ENCODE measurements at places on chromosomes 3 and 15.
A peak's percentile ranks its signal among the peaks of the same experiment; 100 is the strongest.

- DNase-seq = no peak
Observed at GRCh38 chr3:169146179-169146665, 517.3 kb downstream of the MECOM start.

DNA sequence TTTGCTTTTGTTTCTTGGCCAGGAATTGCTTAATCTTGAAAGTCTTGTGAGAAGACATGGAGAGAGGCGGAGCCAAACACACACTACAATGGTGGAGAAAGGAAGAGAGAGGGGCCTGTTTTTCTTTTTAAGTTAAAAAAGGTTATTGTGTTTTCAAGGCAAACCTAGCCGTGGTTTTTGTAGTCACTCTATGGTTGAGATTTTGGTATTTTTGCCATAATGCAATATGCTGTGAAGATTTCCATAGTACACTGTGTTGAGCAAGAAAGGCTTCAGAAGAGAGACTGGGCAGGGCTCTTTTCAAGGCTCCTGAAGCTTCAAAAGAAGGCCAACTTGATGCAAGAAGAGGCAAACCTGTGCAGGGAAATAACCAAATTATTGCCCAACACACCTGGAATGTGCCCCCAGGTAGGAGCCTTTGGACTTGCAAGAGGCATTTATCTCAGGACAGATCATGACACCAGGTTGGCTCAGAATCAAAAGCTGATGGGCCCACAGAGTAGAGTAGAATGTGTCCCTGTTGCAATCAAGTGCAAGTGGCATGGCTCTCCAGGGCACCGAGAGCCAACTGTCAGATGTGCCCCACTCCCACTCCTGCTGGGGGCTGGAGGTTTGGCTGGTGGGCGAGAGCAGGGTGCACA, 22.1 kb downstream of the AMOTL2 start:
- no peak for DNase-seq

GRCh38 chr3:139310474-139310933, 33.3 kb upstream of the MRPS22 start:
- DNase-seq = no peak

- no peak for DNase-seq
Observed at GRCh38 chr15:41790756-41791546, 16.7 kb downstream of the MAPKBP1 start.

DNA sequence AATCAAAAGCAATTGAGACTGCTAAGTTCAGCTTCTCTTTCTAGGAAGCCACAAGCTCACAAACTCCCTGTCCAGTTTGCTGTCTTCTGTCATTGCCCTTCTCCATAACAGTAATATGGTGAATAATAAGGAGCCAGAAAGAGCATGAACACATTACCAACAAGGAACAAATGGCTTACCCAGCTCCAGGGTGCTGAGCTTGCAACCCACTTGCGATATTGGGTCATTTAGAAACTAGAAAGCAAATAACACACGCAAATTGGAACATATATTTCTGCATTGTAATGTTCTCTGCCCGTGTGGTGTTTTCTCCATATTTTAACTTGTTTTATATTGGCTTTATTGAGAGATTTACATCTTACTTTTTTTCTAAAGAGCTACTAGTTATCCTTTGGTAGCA, 325.3 kb downstream of the GBE1 start:
- DNase-seq = no peak

DNA sequence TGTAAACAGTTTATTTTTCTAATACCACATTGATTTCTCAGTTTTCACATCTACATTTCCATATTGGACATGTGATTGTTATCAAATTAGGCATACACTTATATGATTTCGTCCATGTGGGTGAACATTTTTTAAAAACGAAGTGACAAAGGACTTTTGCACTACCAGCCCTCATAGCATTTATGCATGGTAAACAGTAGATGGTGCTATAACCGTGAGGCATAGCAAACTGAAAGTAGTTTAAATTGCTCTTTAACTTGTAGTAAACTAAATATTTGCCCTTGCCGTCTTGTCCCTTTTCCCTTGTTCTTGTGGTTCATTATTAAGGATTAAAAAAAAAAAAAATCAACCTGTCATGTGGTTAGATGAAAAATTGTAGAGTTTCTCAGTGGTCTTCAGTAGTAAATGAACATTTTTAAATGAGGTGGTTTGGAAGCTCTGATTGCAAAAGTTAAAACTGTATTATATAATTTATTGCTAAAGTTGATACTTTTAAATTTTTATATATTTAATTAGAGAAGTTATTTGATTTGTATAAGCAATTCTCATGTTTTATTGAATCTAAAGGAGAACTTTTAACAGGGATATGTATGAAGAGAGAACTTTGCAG, 24.0 kb downstream of the STX19 start:
- DNase-seq = peak; percentile 5

- DNase-seq = no peak
Observed at GRCh38 chr3:120772081-120772480, 29.5 kb downstream of the GTF2E1 start.

DNA sequence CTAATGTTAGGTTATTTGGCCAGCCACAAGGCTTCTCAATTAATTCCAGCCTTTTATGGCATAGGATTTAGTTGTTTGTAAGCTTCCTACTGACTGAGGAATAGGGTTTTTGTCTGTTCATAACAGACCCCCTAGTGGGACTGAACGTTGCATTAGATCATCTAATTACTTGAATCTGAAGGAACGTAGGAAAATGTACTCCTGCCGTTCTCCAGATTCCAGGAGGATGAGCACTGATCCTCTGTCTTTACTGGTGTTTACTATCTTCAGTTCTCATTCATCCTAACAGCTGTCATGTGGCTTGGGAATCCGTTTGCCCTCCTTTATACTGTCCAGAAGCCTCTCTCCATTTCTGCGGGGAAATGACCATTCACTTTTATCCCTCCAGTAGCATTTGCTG, 52.7 kb downstream of the RAD54L2 start:
- DNase-seq = no peak

DNA sequence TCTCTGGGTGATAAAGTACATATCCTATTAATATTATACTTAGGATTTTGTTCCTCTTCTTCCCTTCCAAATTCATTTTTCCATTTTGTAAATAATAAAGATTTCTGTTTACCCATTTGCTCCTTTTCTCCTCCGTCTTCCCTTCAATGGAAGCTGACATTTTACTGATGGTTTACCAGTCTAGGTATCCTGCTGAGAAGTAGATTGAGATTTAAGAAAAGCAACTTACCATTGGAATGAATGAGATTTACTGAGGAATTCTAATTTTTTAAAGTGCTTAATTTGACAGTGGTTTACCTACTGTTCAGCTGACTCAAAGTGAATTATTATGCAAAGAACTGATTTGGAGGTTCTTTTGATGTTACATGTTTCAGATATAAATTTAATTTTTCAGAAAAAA, 2.4 kb downstream of the C15orf61 start:
- no peak for DNase-seq

DNA sequence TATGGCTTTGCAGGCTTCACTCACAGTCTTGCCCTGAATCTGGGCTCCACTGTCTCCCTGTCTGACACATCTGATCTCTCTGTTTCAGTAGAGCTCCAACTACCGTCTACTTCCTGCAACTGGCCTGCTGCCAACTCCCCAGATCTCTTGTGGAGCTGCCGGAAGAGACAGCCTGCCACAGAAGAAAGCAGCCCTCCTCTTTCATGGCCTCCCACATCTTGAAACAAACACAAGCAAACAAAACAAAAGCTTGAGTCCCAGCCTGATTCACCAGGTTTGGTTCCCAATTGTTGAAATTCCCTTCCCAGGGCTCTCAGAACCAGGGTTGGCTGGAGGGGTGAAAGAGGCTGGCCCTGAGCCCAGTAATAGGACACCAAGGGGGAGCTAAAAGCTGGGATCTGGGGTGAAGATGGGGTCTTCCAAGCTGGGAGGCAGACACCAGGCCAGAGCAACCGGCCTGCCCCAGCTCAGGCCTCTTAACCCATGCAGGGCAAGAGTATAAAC, 55.3 kb upstream of the CA12 start:
- peak; percentile 27 for DNase-seq

DNA sequence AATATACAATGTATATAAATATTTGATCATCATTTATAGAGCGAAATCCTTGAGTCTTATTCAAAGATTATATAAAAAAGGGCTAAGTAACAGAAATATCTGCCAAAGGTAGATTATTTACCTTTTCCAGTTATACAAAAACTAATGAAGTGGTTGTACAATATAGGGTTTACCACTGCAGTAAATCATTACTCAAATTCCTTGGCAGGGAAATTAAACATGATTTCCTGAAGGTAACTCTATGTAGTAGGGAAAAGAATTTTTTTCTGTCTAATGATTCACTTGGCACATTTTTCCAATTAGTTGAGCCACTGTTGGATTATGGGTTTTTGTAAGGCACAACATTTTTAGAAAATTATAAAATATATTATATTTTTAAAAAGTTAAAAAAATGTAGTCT, 129.6 kb downstream of the NR2F2 start:
- DNase-seq = no peak

GRCh38 chr3:72675243-72675642, 173.0 kb downstream of the SHQ1 start:
- no peak for DNase-seq

DNA sequence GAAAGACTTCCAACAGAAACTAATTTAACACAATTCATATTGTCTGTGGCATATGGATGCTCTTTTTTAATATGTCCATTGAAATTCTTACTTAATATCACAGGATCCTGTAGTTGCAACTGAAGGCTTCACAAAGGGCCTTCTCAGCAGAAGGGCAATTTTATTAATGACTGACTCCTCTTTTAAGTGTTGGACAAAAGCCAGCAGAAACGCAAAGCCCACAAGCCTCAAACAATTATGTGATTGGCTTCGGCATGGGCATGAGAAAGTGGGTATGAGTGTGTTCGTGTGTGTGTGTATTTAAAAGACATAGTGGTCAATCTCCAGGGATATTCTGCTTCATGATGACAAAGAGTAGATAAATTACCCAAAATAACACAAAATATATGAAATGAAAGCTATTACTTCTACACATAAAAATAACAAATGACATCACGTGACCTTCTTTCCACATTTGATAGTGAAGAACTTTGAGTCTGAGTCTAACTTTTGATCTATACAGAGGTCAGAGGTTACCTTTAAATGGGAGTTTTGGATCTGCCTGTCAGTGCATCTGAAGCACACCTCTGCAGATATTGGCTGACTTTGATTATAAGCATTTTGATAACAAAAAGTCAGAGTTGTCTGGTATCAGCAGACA, 496.9 kb downstream of the CADM2 start:
- no peak for DNase-seq

DNA sequence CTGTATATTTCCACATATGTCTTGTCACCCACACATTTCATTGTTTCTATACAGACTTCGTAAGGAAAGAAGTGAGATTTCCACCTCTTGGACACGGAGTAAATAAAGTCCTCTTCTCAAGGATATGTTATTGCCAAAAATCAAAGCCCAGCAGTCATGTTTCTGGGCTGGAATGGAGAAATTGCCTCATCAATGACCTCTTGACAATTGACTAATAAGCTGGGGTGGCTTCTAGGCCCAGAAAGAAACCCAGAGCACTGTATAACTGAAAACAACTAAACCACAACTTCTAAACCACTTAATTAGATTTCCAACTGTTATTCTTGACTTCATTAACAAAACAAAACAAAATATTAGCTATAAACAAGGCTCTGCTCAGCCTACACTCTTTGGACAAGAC, 56.4 kb upstream of the SLC24A5 start:
- no peak for DNase-seq

DNA sequence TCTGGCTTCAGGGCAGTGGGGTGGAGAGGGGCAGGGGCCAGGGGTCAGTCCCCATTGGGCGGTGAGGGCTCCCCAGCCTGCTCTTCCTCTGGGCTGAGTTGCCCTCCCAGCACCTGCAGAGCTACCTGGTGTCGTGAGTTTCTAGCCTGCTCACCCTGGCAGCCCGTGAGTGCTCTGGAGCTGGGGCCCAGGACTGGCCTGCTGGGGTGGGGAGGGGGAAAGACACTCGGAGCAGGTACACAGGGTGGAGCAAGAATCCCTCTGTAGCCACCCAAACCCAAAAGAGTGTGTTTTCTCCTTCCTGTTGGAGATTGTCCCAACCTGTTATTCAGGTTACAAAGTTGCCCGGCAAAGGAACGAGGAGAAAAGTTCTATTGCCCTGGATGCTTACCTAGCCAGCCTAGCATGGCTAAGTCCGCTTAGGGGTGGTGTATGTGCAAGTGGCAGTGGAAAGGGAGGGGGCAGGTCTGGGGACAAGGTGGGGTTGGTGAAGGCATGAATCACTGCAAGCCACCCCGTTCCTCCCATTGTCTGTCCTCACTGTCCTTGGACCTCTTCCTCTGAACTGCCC, 8.9 kb downstream of the FAM3D start:
- no peak for DNase-seq

GRCh38 chr3:123054109-123054778, 12.6 kb upstream of the PDIA5 start:
- no peak for DNase-seq

GRCh38 chr15:85622221-85622831, 172.4 kb downstream of the KLHL25 start:
- no peak for DNase-seq

DNA sequence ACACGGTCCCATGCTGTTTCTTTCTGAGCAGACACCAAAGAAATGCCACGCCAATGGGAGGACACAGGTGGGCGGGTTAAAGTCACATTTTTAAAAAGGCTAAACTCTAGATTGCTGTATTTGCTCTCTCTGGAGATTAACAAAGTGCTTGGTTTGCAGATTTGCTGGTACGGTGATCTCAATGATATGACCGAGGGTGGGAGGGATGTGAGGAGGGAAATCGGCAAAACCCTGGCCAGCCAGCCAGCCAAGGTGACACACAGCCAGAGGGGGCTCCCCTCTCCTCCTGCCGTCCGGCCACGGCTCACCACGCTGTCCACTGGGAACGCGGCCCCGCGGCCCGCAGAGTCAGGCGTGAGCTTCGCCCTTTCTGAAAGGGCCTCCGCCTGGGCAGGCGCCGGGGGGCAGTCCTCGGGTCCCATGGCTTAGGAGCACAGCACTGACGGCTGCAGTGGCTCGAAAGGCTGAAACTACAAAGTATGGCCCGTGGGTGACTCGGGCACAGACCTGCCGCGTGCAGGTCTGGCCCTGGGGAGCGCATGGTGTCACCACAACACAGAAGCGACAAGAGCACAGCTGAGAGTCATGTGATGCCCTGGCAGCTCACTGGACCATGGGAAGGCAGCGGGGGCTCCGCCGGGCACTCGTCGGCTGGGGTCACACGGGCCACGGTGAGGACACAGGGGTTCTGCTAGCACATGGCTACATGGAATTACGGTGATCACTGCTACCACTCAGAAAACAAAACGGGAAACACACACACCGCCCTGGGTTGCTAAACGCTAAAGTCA, 57.8 kb upstream of the RPL32 start:
- DNase-seq = no peak

DNA sequence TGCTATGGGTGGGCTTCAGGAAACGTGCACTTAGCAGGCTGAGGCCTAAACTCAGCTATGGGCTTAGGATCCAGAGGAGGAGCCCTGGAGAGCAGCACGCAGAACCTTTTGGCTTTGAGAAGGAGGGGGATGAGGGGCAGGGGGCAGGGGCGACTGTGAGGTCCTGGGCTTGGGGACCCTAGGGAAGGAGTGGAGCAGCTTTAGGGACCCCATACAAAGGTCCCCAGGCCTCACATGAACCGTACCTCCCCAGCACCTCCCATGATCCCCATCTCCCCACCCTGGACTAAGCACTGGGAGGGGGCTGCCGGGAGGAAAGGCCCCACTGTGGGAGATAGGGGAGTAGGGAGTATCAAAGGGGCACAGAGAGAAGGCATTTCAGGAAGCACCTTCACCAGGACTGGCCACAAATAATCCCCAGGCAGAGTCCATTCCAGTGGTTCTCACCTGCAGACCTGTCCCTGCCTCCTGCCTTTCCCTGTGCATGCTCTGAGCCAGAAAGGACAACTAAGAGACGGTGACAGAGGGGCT, 62.0 kb upstream of the KLF13 start:
- DNase-seq = no peak

- peak; percentile 20 for DNase-seq
Observed at GRCh38 chr3:62876064-62876463, 848 bp upstream of the CADPS start.

Measured in NCI-H1048 (cell line).